ENCODE measurements at places on chromosomes 5 and 9.

DNA sequence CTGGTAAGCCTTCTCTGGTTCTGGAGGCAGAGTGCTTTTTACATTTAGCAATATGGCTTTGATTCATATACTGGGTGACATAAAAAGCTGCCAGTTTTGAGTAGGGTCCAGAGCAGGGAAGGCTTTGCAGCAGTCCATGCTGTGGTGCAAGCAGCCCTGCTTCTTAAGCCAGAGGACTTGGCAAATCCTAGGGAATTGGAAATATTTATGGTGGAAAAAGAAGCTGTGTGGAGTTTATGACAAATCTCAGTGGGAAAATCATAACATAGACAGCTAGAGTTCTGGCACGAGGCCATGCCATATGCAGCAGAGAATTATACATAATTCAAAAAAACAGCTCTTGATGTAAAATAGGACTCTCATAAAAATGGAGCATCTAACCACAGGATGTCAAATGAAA lies 536.4 kb downstream of the RASEF start:
- H3K27me3 ChIP-seq: no peaks in the 10 kb centered on the region
- no peak overlapping the region for H3K4me3 ChIP-seq
- H3K36me3 ChIP-seq: no peaks in the 10 kb centered on the region

- no peak for DNase-seq
- H3K4me1 ChIP-seq: no peaks in the 10 kb centered on the region
- no peaks in the 10 kb centered on the region for H3K36me3 ChIP-seq
- H3K27me3 ChIP-seq: no peaks in the 10 kb centered on the region
These were observed 249.1 kb downstream of the GADD45G start for GRCh38 chr9:89853931-89854330.

GRCh38 chr9:135526089-135526729 lies 5.0 kb downstream of the LCN1 start:
- no peak for DNase-seq
- H3K36me3 ChIP-seq: no peaks in the 10 kb centered on the region
- H3K4me3 ChIP-seq: no peak overlapping the region
- no peaks in the 10 kb centered on the region for H3K4me1 ChIP-seq
- H3K27ac ChIP-seq: no peak overlapping the region

DNA sequence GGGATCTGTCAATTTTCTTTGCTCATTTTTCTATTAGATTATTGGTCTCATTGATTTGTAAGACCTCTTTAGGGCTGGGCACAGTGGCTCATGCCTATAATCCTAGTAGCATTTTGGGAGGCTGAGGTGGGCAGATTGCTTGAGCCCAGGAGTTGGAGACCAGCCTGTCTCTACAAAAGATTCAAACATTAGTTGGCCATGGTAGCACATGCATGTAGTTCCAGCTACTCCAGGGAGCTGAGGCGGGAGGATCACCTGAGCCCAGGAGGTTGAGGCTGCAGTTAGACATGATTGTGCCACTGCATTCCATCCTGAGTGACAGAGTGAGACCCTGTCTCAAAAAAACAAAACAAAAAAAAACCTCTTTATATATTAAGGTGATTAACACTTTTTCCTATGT lies 6.4 kb upstream of the SHROOM1 start:
- DNase-seq: no peak
- peaks cover 3% of the 10 kb centered on the region for H3K27me3 ChIP-seq
- H3K4me3 ChIP-seq: no peak overlapping the region
- no peaks in the 10 kb centered on the region for H3K4me1 ChIP-seq
- no peak overlapping the region for H3K27ac ChIP-seq
- H3K36me3 ChIP-seq: no peaks in the 10 kb centered on the region

DNA sequence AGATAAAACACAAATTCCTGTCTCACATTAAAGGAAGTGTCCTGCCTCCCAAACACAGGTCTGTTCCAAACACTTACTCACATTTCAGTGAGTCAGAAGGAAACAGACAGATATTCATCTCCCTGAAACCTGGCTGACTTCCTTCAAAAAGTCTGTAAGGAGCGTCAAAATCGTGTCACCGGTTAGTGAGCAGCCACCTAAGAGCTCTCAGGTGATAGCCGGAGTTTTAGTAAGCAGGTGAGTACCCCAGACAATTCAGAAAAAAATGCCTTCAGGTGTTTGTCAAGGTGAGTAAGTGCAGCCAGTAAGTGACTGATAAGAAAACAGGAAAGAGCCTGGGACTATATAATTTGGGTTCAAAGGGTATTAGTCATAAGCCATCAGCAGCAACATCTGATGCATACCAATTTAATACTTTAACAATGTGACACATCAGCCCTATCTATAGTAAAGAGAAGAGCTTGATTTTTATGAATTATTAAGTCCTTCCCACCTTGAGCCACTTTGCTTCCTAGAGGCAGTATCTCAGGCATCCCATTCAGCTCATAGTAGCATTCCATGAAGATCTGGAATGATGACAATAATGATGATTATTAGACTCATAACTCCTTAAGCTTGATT lies 1.3 kb upstream of the ITGA2 start:
- H3K27ac ChIP-seq: peak overlapping the region; percentile 32
- peaks cover 33% of the 10 kb centered on the region for H3K4me1 ChIP-seq
- DNase-seq: peak; percentile 40
- H3K4me3 ChIP-seq: peak overlapping the region; percentile 79

DNA sequence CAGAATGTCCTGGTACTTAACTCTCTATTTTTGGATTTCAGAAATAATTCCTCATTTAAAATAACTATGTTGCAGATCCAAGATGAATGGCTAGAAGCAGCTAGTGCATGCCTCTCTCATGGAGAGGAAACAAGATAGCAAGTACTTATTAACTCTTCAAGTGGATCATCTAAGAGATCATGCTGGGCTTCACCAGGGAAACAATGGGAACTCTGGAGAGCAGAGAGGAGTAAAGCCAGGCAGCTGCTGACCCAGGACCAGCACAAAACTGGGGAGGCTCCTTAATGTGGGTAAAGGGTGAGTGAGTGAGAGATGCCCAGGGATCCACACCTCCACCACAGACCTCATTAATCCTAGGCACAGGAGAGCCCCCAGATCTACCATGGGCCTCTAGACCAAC lies 897.8 kb upstream of the ACO1 start:
- H3K27me3 ChIP-seq: no peaks in the 10 kb centered on the region
- H3K27ac ChIP-seq: no peak overlapping the region
- DNase-seq: no peak

GRCh38 chr5:168766426-168766700 lies 187.2 kb upstream of the PANK3 start:
- H3K4me3 ChIP-seq: no peak overlapping the region
- no peaks in the 10 kb centered on the region for H3K36me3 ChIP-seq
- no peak overlapping the region for H3K27ac ChIP-seq
- H3K27me3 ChIP-seq: no peaks in the 10 kb centered on the region
- no peaks in the 10 kb centered on the region for H3K4me1 ChIP-seq
- no peak for DNase-seq

GRCh38 chr9:18489861-18490260 lies 15.9 kb downstream of the ADAMTSL1 start:
- no peak overlapping the region for H3K4me3 ChIP-seq
- H3K36me3 ChIP-seq: no peaks in the 10 kb centered on the region
- no peaks in the 10 kb centered on the region for H3K27me3 ChIP-seq
- no peaks in the 10 kb centered on the region for H3K4me1 ChIP-seq
- DNase-seq: no peak

DNA sequence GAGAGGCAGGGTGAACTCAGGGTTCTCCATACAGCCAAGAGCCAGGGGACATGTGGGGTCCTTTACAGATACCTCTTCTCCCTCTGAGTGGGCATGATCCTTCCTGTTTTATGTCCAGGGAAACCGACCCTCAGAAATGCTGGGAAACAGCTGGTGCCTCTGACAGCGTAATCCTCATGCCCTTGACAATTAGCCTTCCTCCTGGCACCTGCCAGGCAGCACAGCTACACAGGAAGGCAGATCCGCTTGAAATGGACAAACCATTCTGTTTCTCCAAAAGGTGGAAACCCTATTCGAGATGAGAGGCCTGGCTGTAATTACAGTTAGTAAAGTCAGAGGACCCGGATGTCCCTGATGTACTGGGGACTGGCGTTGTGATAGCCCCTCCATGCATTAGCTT lies 7.2 kb downstream of the ERGIC1 start:
- no peaks in the 10 kb centered on the region for H3K27me3 ChIP-seq
- no peak for DNase-seq
- H3K4me1 ChIP-seq: peaks cover 28% of the 10 kb centered on the region
- no peak overlapping the region for H3K27ac ChIP-seq

GRCh38 chr5:109359642-109360041 lies 50.1 kb downstream of the PJA2 start:
- H3K27ac ChIP-seq: no peak overlapping the region
- no peak for DNase-seq
- H3K4me3 ChIP-seq: no peak overlapping the region
- H3K4me1 ChIP-seq: peaks cover 8% of the 10 kb centered on the region
- peaks cover 28% of the 10 kb centered on the region for H3K36me3 ChIP-seq

DNA sequence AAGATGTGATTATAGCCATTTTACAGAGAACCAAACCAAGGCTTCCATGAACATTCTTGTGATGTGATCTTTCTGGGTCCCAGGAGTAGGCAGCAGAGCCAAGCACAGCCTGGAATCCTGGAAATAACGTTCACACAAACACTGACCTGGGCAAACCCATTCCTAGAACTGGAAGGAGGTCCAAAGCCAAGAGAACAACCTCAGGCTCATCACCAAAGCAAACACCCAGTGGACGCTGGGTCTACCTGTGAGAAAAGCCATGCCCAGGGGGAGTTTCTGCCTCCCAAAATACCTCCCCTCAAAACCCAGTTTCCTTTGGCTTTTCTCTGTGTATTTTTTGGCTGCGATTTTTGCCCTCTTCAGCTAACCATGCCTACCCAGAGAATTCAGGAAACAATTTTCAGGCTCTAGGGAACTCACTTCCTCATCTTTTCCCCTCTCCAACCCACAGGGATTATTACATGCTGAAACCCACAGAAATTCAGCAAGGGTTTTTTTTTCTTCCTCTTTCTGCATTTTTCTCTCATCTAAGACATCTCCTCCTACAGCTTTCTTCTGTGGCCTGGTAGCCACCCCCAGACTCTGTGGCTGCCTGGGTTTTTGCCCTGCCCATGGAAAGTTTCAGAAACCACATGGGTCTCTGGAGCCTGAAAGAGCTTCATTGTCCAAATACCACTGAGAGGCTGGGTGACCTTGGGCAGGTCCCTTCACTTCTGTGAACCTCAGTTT lies 75.0 kb downstream of the TNC start:
- no peaks in the 10 kb centered on the region for H3K36me3 ChIP-seq
- H3K4me1 ChIP-seq: peaks cover 6% of the 10 kb centered on the region
- peaks cover 6% of the 10 kb centered on the region for H3K27me3 ChIP-seq
- DNase-seq: no peak

DNA sequence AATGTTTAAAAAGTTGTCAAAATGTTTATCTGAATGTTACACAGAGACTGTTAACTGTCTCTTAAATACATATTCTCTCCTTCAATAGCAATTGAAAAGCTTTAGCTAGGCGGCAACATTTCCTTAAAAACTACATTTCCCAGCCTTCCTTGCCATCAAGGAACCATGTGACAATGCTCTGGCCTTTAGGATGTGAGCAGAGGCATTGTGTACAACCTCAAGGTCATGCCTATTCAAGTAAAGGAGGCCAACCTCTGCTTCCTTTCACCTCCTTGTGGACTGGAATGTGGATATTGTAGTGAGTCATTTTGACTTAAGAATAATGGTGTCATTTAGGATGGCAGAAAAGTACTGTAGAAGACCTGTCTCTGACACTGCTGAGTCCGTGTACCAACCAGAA lies 23.7 kb upstream of the MROH2B start:
- DNase-seq: no peak
- no peaks in the 10 kb centered on the region for H3K36me3 ChIP-seq
- no peak overlapping the region for H3K27ac ChIP-seq
- H3K4me1 ChIP-seq: no peaks in the 10 kb centered on the region
- H3K27me3 ChIP-seq: no peaks in the 10 kb centered on the region

DNA sequence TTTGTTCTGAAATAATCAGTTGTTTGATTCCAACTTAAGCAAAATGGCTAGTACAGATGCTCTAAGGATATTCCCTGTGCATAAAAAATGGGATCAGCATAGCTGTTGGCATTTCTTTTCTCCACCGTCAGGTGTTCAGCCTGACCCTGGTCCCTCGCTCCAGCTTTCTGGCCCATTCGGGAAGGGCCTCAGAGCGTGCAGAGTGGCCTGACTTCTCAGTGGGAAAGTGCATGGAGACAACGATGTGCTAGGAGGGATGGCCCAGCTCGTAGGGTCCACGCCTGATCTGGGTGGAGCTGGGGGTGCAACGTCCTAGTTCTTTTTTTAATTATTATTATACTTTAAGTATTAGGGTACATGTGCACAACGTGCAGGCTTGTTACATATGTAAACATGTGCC lies 319.1 kb upstream of the IRX4 start:
- no peak for DNase-seq
- H3K27ac ChIP-seq: no peak overlapping the region
- peaks cover 19% of the 10 kb centered on the region for H3K27me3 ChIP-seq
- no peaks in the 10 kb centered on the region for H3K4me1 ChIP-seq

- peak overlapping the region; percentile 83 for H3K27ac ChIP-seq
- H3K4me1 ChIP-seq: peaks cover 27% of the 10 kb centered on the region
- peak; percentile 63 for DNase-seq
- peaks cover 28% of the 10 kb centered on the region for H3K27me3 ChIP-seq
- H3K36me3 ChIP-seq: no peaks in the 10 kb centered on the region
These were observed 244.4 kb downstream of the MAST4 start for GRCh38 chr5:66840511-66841013.

- no peaks in the 10 kb centered on the region for H3K36me3 ChIP-seq
- H3K27me3 ChIP-seq: peaks cover 8% of the 10 kb centered on the region
- no peaks in the 10 kb centered on the region for H3K4me1 ChIP-seq
- DNase-seq: no peak
- no peak overlapping the region for H3K4me3 ChIP-seq
- H3K27ac ChIP-seq: no peak overlapping the region
These were observed 23.3 kb downstream of the TRIO start for GRCh38 chr5:14166437-14166836.

- H3K4me1 ChIP-seq: no peaks in the 10 kb centered on the region
- no peak overlapping the region for H3K4me3 ChIP-seq
- no peak for DNase-seq
- peaks cover 5% of the 10 kb centered on the region for H3K36me3 ChIP-seq
- H3K27ac ChIP-seq: no peak overlapping the region
- no peaks in the 10 kb centered on the region for H3K27me3 ChIP-seq
These were observed 13.2 kb upstream of the S100Z start for GRCh38 chr5:76836585-76836984.

- no peaks in the 10 kb centered on the region for H3K27me3 ChIP-seq
- no peak for DNase-seq
- no peak overlapping the region for H3K27ac ChIP-seq
- peaks cover 9% of the 10 kb centered on the region for H3K36me3 ChIP-seq
- H3K4me1 ChIP-seq: peaks cover 49% of the 10 kb centered on the region
These were observed 124.8 kb downstream of the RGS3 start for GRCh38 chr9:113588242-113588810.

DNA sequence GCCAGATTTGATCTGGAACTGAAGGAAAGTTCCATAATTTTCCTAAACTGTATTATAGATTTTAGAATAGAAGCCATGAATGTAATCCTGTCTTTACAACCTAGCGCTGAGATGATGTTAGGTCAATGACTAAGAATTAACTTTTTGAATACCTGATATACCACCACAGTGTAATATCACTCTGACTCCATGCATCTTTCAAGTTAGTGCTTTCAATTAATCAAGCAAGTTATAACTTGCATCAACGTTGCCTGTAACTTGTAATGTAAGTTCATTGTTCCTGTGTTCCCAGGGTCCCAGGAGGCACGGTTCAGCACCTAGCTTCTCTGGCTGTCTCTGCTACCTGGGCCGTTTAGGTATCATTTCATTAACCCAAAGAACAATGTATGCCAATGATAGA lies 139.3 kb downstream of the CSNK1G3 start:
- H3K27ac ChIP-seq: no peak overlapping the region
- no peak for DNase-seq
- H3K4me1 ChIP-seq: no peaks in the 10 kb centered on the region
